Right lobe of liver (tissue), 6 donors: ENCODE measurements at places on chromosomes 16 and 17.
A peak's percentile ranks its signal among the peaks of the same experiment; 100 is the strongest.

DNA sequence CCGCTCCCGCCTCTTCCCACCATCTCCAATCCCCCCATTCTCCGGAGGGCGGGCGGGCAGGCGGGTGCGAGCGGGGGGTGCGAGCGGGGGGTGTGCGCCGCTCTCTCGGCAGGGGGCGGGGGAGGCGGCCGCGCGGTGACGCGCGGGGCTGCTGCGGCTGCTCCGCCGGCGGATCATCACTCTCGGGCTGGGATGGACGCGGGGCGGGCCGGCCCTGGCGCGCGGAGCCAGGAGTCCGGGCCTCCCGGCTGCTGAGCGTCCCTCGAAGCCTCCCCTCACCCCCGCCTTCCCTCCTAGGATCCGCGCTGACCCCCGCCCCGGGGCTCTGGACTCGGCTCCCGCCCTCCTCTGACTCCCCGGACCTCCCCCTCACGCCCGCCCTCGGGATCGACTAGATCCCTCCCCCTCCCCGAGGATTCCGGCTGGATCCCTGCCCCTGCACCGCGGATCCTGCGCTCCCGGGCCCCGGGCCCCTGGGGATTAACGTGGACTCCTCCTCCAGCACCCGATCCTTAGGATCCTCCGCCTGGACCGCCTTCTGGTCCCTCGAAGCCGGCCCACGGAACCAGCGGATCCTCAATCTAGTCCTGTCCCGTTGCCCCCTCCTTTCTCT, 946 bp upstream of the TMEM256 start:
- peak; percentile 74 for DNase-seq

- DNase-seq: no peak
Measured at GRCh38 chr17:56793531-56793930, 40.2 kb downstream of the C17orf67 start.

DNA sequence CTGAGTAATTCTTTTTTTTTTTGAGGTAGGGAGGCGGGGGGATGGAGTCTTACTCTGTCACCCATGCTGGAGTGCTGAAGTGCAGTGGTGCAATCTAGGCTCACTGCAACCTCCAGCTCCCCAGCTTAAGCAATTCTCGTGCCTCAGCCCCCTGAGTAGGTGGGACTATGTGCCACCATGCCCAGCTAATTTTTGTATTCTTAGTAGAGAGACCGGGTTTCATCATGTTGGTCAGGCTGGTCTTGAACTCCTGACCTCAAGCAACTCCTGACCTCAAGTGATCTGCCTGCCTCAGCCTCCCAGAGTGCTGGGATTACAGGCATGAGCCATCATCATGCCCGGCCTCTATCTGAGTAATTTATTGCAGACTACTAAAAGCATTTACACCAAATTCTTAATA, 19.4 kb downstream of the KPNB1 start:
- DNase-seq: no peak

DNA sequence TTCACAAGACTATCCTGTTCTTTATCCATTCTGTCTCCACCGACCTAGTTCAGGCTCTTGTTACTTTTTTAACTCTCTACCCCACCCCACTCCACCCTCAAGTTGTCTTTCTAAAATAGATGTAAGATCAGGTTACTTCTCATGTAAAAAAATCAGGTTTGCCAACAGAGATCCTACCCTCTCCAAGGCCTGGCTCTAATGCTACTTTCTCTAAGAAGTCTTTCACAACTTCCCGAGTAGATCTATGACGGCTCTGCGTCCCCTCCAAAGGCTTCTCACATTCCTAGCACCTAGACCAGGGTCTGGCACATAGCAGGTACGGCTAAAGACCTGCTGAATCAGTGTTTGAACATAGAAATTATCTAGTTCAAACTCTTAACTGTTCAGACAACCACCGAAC, 14.1 kb upstream of the ITGAE start:
- DNase-seq: no peak

- no peak for DNase-seq
Measured at GRCh38 chr16:29726845-29727377, 18.9 kb downstream of the C16orf54 start.

- no peak for DNase-seq
Measured at GRCh38 chr17:74212209-74212912, 1.0 kb upstream of the TTYH2 start.

DNA sequence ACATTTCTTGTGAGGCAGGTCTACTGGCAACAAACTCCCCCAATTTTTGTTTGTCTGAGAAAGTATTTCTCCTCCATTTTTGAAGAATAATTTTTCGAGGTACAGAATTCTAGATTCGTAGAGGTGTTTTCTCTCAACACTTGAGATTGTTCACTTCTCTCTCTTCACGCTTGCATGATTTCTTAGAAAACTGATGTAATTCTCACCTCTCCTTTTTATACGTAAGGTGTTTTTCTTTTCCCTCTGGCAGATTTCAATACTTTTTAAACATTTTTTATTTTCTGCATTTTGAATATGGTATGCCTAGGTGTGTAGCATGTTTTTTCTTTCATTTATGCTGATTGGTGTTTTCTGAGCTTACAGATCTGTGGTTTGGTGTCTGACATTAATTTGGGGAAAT, 201.5 kb upstream of the AXIN2 start:
- no peak for DNase-seq

GRCh38 chr16:88888057-88888456, 21.6 kb upstream of the PABPN1L start:
- no peak for DNase-seq

- DNase-seq: no peak
Measured at GRCh38 chr17:34721326-34721725, 141.9 kb downstream of the TMEM132E start.

- no peak for DNase-seq
Measured at GRCh38 chr17:8935191-8935590, 30.3 kb downstream of the PIK3R5 start.

- DNase-seq: no peak
Measured at GRCh38 chr17:48592577-48592976, 1.0 kb downstream of the HOXB5 start.
